ENCODE measurements at places on chromosomes 5 and 9.

DNA sequence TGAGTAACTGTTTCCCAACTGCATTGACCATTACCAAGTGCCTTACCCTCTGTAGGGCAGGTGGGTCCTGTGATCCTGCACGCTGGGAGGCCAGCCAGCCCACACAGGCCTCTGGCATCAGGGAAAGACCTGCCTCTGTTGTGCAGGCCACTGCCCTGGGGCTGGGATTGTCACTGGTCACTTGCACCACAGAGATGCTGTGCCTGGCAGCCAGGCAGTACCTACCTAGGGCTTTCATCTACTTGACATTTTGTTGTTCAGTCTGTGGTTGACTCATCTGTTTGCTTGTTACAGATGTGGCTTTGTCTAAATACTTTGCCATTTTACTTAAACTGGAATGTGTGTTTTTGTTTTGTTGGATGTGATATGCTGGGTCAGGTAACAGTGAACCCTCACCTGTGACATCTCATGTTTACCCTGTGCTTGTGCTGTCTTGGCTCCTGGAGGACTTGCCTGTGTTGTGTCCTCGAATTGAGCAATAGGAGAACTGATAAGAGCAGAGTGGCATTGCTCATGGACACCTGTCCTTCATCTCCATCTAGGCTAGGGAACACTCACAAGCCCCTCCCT, 32.8 kb downstream of the SECISBP2 start:
- DNase-seq = no peak

DNA sequence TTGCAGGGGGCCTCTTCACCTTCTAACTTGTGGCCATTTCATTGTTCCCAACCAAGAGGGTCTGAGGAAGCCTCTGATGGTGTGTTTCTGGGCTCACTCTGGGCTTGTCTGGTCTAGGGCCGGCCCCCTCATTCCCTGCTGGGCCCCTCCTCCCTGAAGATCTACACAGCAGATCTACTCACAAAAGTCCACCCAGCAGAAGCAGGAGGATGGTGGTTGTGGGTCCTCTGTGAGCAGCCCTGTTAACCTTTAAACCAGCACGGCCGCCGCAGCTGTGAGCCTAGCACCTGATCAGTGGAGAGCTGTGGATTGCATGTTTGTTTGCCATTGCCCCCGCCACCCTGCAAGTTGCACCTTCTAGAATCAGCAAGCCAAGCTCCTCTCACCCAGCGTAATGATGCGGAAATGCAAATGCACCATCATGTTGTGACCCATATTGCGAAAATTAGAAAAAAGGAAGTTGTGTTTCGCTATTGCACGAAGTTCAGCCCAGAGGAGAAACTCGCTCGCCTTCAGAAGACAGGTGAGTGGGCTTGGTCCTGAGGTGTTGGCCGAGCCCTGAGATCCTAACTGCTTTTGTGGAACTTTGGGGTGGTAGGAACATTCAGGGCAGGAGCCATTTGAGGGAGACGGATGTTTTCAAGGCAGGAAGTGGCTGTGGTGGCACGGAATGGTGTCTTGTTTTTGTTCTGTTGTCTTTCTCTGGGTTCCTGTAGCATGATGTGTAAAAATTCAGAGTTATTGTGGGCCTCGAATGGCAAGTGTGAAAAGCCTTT, 16.7 kb downstream of the FGD3 start:
- peak; percentile 68 for DNase-seq

GRCh38 chr9:98540476-98540875, 168.3 kb downstream of the GABBR2 start:
- no peak for DNase-seq

DNA sequence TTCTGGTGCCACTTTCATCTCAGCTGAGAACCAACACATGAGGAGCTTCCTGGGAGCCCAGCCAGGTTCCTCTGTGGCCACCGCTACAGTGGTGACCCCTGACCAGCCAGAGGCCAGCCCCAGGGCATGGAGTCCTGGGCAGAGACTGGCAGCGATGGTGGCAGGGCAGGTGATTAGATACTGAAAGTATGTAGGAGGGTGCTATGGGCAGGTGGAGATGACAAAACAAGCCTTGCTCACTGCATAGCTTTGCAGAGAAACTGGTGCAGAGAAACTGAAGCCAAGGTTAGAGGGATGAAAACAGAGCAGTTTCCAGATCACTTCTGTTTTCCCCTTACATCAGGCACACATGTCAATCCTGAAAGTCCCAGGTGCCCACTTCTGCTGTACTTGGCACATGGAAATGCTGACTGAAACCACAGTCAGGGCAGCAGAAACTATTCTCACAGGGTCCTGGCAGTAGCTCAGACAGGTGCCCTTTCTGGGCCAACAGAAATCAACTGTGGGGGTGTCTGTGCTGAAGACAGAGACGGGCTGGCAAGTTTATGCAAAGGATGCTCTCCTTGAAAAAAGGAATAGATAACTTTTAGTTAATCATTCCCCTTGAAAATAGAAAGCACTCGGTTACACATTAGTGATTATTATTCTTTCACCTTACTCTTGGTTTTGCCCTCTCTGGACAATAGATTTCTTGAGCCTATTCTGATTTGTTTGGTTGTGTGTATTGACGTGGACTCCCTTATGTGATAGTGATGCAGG, 90.3 kb downstream of the ANKRD55 start:
- no peak for DNase-seq

GRCh38 chr9:121297389-121297788, 29.4 kb downstream of the GSN start:
- DNase-seq = no peak

DNA sequence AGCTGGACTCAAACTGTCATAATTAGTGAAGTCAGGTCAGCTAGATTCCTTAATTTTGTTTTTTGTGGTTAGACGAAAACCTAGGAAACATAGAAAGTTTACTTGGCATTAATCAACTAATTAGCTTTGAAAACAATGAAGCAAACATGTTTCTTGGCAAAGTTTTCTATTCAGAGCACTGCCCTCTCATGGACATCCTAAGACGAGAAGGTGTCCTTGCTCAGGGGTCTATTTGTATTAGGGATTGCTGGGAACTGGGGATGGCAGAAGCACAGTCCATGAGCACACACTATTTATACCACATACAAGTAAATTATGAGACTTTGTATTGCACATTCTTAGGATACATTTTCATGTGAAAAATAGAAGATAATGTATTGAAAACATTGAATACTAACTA, 49.7 kb downstream of the POC5 start:
- no peak for DNase-seq

GRCh38 chr9:2043881-2044462, 28.8 kb downstream of the SMARCA2 start:
- DNase-seq = no peak

- no peak for DNase-seq
Observed at GRCh38 chr9:115650768-115651167, 502.8 kb upstream of the PAPPA start.

GRCh38 chr5:151357097-151357496, 9.7 kb upstream of the SLC36A2 start:
- no peak for DNase-seq

- no peak for DNase-seq
Observed at GRCh38 chr9:81472701-81473100, 216.6 kb downstream of the TLE1 start.

- peak; percentile 23 for DNase-seq
Observed at GRCh38 chr9:38445154-38446043, 21.1 kb upstream of the IGFBPL1 start.

DNA sequence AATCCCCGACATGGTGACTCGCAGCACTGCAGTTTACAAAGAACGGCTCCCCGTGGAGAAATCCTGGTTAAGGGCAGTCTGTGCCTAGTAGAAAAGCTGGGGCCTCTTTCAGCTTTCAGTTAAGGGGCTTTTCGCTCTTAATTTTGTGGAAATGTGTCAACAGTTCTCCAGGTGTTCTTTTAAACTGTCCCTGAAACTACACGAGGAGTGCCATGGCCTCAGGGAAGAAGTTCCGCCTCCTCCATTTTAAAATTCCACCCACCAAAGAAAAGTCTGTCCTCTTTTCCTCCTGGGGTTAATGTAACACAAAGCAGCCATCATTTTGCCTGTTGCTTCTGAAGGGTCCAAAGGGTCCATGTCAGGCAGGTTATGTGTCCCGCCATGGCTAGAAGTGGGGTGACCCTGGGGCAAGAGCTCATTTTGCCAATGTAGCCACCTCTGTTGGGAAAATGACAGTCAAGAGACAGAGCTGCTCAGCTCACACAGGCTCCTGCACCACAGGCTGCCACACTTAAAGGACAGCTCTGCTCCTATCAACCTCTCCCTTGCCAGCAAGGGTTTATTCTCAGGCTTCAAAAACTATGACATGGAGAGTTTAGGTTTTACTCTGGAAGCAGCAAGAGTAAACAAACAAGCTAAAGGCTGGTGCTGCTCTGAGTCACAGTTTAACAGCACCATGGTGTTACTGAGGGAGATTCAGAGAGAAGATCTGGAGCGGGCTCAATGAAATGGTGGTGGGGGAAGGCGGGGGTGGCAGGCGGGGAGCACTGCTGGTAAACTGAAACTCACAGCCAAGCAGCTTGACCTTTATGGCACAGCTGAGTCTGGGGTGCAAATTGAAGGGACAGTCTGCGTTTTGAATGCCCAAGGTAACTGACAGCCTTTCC, 3.2 kb downstream of the WHRN start:
- DNase-seq = no peak
